ENCODE measurements at places on chromosomes 16 and 17.

DNA sequence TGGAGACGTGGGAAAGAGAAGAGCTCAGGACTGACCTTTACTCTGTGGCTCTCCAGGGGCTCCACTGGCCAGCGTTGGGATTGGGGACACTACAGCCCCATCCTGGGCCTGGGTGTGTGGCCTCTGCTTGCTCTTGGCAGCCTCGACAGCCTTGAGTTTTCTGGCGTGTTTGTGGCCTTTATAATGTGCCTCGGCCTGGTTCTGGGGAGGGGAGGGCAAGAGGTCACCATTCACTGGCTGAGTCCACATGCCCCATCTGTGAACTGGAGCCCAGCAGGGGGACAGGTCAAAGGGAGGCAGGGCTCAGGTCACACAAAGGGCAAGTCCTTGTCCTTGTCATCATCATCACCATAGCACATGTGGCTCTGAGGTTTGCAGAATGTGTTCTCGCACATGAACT is 11.7 kb downstream of the NKIRAS2 start:
- DNase-seq = no peak

DNA sequence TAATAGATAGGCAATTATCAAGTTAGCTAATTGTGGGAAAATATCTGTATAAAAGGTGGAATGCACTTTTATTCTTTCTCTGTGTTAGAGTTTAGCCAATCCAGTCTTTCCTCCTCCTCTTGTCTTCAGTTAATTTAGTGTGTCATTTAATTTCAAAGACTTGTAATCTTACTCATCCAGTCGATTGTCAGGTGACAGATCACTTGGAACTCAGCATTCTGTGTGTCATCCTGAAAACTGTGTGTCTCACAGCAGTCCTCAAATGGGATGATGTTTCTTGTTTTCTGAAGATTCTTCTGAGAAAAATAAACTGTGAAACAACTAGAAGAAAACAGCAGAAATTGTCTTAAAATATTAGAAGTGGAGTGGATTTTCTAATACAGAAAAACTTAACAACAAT is 290 bp upstream of the KRTAP4-1 start:
- no peak for DNase-seq

DNA sequence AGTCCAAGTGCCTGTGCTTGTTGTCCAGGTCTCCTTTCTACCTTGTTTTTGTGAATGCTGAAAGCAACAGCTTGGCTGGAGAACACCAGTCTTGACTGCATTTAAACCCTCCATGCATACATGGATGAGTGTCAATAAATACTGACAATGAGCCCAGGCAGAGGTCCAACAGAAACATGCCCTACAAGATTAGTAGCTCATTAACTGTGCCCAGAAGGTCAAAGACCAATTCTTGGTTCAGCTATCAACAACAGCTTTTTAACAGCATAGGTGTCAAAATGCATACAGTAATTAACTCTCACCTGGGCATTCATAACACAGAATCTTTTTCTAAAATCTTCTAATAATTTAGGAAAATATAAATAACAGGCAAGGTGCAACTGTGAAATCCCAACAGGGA is 63.2 kb downstream of the N4BP1 start:
- no peak for DNase-seq

DNA sequence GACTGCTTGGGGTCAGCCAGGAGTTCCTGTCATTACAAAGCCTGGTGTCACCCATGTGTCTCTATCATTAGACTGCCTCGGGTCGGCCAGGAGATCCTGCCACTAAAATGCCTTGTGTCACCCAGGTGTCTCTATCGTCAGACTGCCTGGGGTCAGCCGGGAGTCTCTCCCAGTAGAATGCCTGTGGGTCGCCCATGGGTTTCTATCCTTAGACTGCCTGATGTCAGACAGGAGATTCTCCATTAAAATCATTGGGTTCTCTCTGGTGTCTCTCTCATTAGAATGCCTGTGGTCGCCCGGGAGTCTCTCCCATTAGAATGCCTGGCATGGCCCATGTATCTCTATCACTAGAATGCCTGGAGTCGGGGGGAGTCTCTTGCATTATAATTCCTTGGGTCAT is 2231.0 kb downstream of the TP53TG3F start:
- no peak for DNase-seq

GRCh38 chr16:14360326-14361037 is 269.6 kb downstream of the PARN start:
- no peak for DNase-seq

DNA sequence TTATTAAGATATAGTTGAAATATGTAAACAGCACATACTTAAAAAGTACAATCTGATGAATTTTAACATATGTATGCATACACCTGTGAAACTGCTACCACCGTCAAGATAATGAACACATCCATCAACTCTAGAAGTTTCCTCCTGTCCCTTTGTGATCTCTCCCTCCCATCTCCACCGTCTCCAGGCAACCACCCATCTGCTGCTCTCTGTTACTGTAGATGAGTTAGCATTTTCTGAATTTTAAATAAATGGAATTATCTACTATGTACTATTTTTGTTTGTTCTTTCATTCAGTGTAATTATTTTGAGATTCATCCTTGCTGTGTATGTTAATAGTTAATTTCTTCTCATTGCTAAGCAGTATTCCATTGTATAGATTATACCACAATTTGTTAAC is 40.2 kb upstream of the SMPD3 start:
- no peak for DNase-seq

All from activated CD4-positive, alpha-beta T cell treated with anti-CD3 and anti-CD28 coated beads, Interleukin-2, amount 50 U/mL, for 48 hours (primary cell).